ENCODE measurements at places on chromosomes 6 and 20.
A peak's percentile ranks its signal among the peaks of the same experiment; 100 is the strongest.

- no peak for DNase-seq
Measured at GRCh38 chr6:109434456-109434855, 6.0 kb downstream of the PPIL6 start.

DNA sequence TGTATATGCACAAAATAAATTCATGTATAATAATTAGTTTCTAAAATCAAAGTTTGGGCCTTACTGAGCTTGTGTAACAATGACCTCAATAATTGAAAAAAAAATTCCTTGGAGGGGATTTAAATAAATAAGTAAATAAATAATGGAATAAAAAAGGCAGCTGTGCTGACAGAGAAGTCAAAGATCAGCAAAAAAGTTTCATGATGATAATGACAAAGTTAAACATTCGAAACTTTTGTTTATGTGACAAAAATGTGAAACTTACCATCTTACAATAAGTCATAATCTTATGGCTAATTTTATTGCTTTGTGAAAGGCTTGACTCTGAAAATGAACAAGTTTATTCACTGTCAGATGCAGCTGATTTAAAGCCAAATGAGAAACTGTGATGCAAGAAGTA lies 3.1 kb upstream of the TTK start:
- DNase-seq = no peak

GRCh38 chr6:52537001-52537753 lies 39.7 kb downstream of the TRAM2 start:
- DNase-seq = peak; percentile 42

- DNase-seq = no peak
Measured at GRCh38 chr6:154448448-154449096, 61.9 kb downstream of the CNKSR3 start.

- no peak for DNase-seq
Measured at GRCh38 chr20:51512645-51513044, 29.9 kb downstream of the NFATC2 start.

- DNase-seq = peak; percentile 91
Measured at GRCh38 chr20:34704177-34705007, at the start of gene TP53INP2. TP53INP2 (plus strand) TSS chr20:34704344; CDS start chr20:34708740, 4,396 bp downstream.

- no peak for DNase-seq
Measured at GRCh38 chr20:49775229-49775693, 37.4 kb upstream of the SLC9A8 start.

DNA sequence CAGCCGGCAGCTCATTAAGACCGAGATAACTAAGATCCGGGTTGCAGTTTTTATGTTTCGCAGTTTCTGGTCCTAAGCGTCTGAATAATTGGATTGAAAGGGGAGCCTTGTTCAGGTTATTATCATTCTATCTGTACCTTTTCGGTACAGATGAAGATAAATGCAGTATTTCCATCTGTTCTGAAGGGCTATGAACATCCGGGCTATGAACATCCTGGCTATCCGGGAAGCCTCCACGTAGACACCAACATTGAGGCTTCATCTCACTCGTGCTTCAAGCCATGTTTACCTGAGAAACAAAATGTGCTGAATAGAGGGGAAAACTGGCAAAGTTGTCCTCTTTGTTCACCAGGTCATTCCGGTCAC lies 399 bp upstream of the REPS1 start:
- no peak for DNase-seq

DNA sequence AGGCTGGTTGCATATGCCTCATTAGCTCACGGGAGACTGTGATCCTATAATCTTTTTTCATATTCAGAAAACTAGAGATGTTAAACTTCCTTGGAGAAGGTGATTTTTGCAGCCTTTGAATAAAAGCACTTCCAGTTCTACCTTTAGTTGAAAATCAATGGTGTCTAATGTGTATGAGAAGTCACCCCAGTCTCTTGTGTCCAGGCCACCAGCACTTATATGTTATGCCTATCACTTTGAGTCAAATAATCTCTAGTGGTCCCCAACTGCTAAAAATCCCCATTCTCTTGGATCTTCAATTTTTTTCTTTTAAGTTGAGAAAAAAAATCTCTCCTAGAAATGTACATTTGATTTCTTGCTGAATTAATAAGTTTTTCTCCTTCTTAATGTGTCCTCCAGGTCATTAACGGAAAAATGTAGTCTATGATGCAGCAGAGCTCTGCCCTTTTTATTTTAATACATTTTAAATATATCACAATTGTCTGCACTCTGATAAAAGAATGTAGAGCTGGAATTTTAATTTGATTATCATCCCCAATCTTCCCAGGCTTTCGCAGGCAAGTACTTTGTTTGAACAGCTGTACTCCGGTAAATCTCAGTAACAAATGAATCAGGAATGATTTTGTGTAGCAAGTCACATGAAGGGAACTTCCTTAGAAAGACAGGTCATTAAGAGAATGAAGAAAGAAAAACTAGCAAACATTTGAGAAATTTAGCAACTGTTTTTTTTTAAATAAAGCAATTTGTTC lies 147.0 kb downstream of the SOX4 start:
- DNase-seq = no peak

DNA sequence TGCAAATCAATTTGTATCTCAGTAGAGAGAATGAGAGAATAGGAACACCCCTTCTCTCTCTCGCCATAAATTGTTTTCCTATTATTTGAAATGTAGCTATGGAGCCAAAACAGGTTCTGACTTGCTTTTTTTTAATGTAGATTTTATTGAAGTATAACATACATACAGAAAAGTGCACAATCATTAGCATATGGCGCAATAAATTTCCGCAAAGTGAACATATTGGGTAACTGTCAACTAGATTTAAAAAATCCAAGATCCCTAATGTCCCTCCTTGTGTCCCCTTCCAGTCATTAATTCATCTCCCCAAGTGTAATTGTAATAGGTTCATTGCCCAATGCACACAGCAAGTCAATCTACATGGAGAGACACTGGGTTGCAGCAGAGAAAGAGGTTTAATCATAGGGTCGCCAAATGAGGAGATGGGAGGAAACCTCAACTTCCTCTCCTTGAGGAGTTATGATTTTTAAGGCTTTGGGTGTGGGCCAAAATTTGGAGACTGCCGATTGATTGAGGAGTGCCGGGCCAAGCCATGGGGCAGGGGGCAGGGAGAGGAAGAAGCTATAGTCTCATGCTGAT lies 43.3 kb upstream of the TGM3 start:
- no peak for DNase-seq

DNA sequence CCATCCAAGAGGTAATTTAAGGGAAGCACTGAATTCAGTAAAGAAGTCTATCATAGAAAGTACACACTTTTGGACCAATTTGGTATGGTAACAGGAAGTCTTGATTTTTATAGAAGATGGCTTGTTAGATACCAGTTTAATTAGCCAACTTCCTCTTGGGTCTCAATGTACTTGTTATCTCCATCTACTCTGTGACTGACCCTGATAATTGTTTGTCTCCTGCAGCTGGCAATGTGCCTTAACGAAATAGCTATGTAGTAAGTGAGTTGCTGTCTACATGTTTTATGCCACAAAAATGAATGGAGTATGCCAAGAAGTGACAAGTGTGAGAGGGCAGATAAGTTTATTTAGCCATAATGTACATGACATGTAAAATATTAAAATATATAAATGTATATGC lies 410.5 kb upstream of the MAN1A1 start:
- DNase-seq = no peak

- no peak for DNase-seq
Measured at GRCh38 chr6:7204726-7205125, 97.0 kb downstream of the RREB1 start.

GRCh38 chr6:144423167-144423566 lies 138.0 kb downstream of the UTRN start:
- DNase-seq = no peak

DNA sequence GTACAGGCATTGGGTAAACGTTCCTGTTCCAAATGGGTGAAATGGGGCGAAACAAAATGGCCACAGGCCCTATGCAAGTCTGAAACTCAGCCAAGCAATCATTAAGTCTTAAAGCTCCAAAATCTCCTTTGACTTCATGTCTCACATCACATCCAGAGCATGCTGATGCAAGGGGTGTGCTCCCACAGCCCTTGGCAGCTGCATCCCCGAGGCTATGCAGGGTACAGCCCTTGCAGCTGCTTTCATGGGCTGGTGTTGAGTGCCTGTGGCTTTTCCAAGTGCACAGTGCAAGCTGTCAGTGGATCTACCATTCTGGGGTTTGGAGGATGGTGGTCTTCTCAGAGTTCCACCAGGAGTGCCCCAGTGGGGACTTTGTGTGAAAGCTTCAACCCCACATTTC lies 270.0 kb upstream of the CDYL start:
- DNase-seq = no peak

DNA sequence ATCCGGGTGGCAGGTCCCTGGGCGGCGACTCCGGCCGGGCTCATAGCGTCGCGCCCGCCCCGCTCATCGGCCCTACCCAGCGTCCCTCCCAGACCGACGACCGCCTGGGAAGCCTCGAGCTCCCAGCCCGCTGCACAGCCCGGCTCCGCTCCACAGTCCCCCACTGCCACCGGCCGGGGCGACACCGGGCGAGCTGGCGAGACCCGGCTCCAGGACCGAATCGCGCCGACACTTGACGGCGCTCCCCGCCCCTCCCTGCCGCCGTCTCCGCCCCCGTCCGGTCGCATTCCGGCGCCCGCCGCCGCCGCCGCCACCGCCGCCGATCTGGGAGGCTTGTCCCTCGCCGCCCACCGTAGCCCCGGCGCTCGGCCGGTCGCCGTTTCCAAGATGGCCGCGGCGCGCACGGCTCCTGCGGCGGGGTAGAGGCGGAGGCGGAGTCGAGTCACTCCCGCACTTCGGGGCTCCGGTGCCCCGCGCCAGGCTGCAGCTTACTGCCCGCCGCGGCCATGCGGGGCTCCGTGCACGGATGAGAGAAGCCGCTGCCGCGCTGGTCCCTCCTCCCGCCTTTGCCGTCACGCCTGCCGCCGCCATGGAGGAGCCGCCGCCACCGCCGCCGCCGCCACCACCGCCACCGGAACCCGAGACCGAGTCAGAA lies at the start of gene MAP3K4:
TSS of gene MAP3K4 (plus strand) at position 364 of the 655 bp plus-strand sequence. CDS start at position 527, 163 bp downstream.
- DNase-seq = peak; percentile 90

DNA sequence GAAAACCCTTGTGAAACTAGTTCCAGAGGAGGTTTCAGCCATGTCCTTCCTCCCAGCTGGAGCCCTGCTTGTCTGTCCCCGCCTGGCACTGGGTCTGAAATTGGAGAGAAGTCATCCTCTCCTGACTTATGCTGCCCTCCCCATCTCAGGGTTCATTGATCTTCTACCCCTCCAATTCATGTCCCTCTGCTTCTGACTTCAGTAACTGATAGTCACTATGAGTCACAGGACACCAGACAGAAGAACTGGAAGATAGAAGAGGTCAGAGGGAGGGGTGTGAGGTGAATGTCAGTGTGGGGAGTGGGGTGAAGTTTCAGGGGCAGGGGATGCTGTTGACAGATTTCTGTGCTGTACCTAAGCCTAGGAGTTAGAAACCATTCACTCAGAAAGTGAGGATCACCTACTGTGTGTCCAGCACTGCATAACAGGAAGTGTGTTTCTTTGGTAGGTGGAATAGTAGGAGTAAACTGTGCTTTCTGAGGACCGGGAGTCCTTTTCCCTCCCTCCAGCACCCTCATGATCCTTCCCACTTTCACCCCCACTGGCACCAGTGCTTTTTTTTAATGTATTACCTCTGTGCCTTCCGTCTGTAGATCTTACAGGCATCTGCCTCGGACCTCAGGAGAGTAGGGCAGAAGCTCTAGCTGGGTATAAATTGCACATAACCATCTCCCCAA lies 627 bp upstream of the RPP21 start:
- DNase-seq = no peak

DNA sequence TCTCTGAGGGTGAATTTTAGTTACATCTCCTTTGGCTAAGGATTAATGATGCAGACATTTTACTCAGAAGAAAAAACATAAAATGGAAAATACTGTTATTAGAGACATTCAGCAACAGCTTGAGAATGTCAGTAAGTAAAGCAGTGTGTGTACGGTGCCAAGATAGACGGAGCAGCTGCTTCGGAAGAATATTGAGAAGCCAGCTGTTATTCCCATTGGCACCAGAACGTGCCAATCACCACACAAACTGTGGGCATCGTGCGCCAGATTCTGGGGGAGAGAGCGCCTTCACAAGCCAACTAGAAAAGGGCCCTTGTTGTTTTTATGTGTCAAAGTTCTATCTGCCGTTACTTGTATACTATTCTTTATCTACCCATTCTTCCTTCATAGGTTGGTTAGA lies 163.4 kb downstream of the MTFR2 start:
- no peak for DNase-seq

GRCh38 chr6:135651964-135652755 lies 154.6 kb upstream of the AHI1 start:
- DNase-seq = peak; percentile 17

- DNase-seq = no peak
Measured at GRCh38 chr20:19725814-19726525, 32.1 kb upstream of the RIN2 start.

GRCh38 chr6:1025821-1026220 lies 286.1 kb upstream of the FOXQ1 start:
- DNase-seq = no peak

DNA sequence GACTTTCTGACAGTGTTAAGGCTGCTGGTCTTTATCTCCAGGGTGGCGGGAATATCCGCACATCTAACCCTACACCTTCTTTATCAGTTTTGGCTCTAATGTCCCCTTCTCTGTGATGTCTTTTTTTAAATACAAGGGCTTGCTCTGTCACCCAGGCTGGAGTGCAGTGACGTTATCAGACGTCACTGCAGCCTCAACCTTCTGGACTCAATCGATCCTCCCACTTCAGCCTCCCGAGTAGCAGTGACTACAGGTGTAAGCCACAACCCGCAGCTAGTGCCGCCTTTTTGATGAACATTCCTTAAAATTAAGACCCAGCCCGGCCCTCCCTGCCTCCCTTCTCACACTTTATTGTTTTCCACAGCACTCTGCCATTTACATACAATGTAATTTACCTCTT lies 120.1 kb upstream of the CDH4 start:
- DNase-seq = no peak

DNA sequence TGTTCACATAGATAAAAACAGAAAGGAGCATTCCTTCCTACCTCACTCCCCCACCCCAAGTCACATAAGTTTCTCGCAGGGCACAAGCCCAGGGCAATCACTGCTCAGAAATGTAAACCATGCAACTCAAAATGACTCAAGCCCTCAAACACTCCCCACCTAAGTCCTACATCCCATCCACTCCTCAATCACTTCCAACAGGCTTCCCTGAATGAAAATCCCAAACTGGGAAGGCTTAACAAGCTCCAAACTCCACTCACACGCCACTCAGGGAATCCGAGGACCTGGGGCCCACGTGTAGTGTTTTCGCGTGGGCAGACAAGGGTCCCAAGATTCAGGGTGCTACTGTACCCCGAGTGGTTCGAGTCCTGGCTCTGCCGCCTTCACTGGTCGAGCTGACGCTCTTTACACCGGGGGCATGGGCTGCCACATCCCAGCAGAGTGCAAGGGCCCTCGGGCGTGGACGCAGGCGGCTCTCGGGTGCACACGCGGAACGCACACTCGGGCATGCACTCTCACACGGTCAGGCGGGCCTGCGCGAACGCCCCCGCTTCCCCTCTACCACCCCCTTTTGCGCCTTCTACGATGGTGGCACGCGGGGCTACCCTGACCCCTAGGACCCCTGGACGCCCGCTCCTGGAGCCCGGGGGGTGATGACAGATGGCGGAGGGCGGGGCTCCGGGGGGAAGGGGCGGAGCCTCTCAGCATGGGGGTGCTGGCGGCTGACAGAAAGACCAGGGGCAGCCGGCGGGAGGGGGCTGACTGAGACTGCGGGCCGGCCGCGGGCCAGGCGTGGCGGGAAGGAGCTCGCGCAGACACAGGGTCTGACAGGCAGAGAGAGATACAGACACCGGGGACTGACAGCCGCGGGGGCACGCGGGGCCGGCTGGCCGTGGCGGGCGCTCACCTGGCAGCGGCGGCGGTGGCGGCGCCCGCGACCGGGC lies 657 bp downstream of the ZHX3 start:
- peak; percentile 91 for DNase-seq

All from GM20000 (cell line).